H1 (cell line): ENCODE measurements at places on chromosomes 2 and 18. TPM values are rescaled to one million over a fixed set of nuclear protein-coding genes. Genes with fewer than 3 reads are reported as not detected.

DNAJC5G gene
- 1.4 TPM in 2 replicates for total RNA-seq

CFAP65 gene
- 0.13 and 0.19 TPM in 2 replicates for total RNA-seq

- no peak overlapping the region for H3K27ac ChIP-seq
- no peaks in the 10 kb centered on the region for H3K36me3 ChIP-seq
- no peak for DNase-seq
- no peaks in the 10 kb centered on the region for H3K27me3 ChIP-seq
- no peak overlapping the region for H3K4me3 ChIP-seq
Observed at GRCh38 chr2:45180779-45181178, 171.5 kb upstream of the SIX2 start.

DNA sequence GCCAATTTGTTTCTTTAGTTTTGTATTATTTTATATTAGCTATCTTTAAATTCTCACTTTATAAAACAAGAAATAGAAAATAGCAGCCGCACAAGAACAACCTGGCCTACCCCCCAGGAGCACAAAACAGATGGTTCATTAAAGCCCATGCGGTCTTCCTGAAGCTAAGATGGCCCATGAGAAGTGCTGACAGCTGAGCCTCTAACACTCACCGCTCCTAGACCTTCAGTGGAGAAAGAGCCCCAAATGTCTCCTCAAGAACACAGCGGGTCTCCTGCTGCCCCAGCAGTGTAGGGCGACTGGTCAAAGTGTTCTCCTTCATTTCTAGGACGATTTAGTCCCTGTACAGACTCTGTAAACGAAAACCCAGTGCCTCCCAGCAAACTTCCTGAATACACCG, 45.1 kb downstream of the LPIN2 start:
- H3K4me3 ChIP-seq: no peak overlapping the region
- no peaks in the 10 kb centered on the region for H3K27me3 ChIP-seq
- no peak for DNase-seq
- H3K27ac ChIP-seq: no peak overlapping the region
- peaks cover 5% of the 10 kb centered on the region; the same call in 1 of the 2 replicates for H3K4me1 ChIP-seq
- no peaks in the 10 kb centered on the region; the same call in 1 of the 2 replicates for H3K36me3 ChIP-seq

- H3K27ac ChIP-seq: no peak overlapping the region
- H3K4me3 ChIP-seq: no peak overlapping the region
- no peaks in the 10 kb centered on the region for H3K36me3 ChIP-seq
- no peak for DNase-seq
Observed at GRCh38 chr2:224372641-224373040, 29.3 kb downstream of the FAM124B start.

GRCh38 chr2:17958466-17959092, 80.1 kb downstream of the KCNS3 start:
- no peak overlapping the region for H3K4me3 ChIP-seq
- H3K4me1 ChIP-seq: no peaks in the 10 kb centered on the region
